ENCODE measurements at places on chromosomes 16 and 17.
A peak's percentile ranks its signal among the peaks of the same experiment; 100 is the strongest.

- H3K27ac ChIP-seq: peak overlapping the region; percentile 84
- no peak overlapping the region for H3K4me3 ChIP-seq
- DNase-seq: no peak
- H3K27me3 ChIP-seq: no peaks in the 10 kb centered on the region
- H3K36me3 ChIP-seq: peaks cover 19% of the 10 kb centered on the region
Measured at GRCh38 chr17:67467500-67468455, 90.7 kb downstream of the PITPNC1 start.

DNA sequence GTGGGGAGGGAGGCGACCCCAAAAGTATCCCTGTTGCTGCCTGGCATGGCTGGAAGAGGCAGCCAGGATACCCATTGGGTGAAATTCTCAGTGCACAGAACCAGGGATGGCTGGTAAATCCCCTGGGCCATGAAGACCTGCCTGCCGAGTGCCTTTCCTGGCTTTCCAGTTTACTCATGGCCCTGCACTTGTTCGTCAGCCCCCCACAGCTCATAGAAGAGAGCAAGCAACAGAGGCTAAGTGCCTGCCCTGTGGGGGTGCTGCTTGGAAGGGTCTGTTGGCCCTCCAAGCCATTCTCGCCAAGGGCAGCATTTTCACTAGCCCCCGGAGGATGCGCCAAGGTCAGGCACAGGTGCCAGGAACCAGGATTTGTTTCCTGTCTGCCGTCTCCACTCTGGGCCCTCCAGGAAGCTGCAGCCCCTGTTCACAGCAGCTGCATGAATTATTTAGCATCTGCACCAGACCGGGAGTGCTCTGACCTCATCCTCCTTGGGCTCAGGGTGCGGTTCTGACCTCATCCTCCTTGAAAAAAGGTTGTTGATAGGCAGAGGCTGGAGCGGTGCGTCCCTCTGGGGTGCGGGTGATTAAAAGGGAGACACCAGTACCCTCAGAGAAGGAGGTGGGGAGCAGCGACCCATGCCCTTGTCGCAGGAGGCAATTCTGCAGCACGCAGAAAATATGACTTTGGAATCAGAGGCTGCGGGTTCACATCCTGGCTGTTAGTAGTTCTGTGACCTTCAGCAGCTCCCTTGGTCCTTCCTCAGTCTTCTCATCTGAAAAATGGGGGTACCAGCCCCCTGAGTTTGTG lies 14.2 kb upstream of the CD300A start:
- peaks cover 18% of the 10 kb centered on the region for H3K4me1 ChIP-seq
- peak; percentile 35 for DNase-seq
- no peaks in the 10 kb centered on the region for H3K36me3 ChIP-seq
- peaks cover 24% of the 10 kb centered on the region for H3K27me3 ChIP-seq
- no peak overlapping the region for H3K4me3 ChIP-seq

- DNase-seq: no peak
- H3K27ac ChIP-seq: no peak overlapping the region
- no peak overlapping the region for H3K4me3 ChIP-seq
- peaks cover 20% of the 10 kb centered on the region for H3K36me3 ChIP-seq
Measured at GRCh38 chr17:601926-602303, 112.7 kb downstream of the VPS53 start.

DNA sequence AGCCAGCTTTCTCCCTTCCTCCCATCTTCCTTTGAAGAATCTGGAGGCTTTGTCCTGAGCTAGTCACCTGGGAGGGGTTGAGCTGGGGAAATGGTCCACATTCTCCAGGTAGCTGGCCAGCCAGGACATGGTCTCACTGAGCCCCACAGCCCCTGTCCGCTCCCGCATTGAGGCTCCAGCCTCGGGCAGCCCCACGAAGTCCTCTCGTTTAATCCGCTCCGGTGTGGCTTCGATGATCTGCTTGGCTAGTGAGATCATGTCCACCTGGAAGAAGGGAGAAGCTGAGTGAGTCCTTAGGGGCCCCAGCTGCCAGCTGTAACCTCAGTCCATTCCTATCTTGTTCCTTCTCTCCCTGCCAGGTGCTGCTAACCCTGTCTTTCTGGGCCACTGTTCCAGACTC lies 2.7 kb upstream of the SPAG7 start:
- peaks cover 41% of the 10 kb centered on the region for H3K36me3 ChIP-seq
- H3K27ac ChIP-seq: no peak overlapping the region
- DNase-seq: no peak
- H3K4me3 ChIP-seq: no peak overlapping the region

- peaks cover 73% of the 10 kb centered on the region for H3K4me1 ChIP-seq
- H3K36me3 ChIP-seq: peaks cover 16% of the 10 kb centered on the region
- DNase-seq: peak; percentile 89
- H3K27me3 ChIP-seq: no peaks in the 10 kb centered on the region
- peak within 1 kb of the TSS; percentile 79 for H3K4me3 ChIP-seq
Measured at GRCh38 chr16:88686439-88687253, at the start of gene SNAI3. Gene SNAI3 (minus strand): TSS chr16:88686507. CDS start chr16:88686406, 101 bp downstream.

GRCh38 chr17:77096570-77097214 lies 44.1 kb upstream of the SEC14L1 start:
- no peak for DNase-seq
- no peak overlapping the region for H3K4me3 ChIP-seq
- peak overlapping the region; percentile 11 for H3K27ac ChIP-seq
- H3K4me1 ChIP-seq: peaks cover 41% of the 10 kb centered on the region

GRCh38 chr16:89119166-89119621 lies 25.5 kb downstream of the ACSF3 start:
- peak overlapping the region; percentile 62 for H3K27ac ChIP-seq
- no peak overlapping the region for H3K4me3 ChIP-seq
- H3K27me3 ChIP-seq: no peaks in the 10 kb centered on the region
- peaks cover 69% of the 10 kb centered on the region for H3K36me3 ChIP-seq
- H3K4me1 ChIP-seq: peaks cover 65% of the 10 kb centered on the region
- DNase-seq: no peak

DNA sequence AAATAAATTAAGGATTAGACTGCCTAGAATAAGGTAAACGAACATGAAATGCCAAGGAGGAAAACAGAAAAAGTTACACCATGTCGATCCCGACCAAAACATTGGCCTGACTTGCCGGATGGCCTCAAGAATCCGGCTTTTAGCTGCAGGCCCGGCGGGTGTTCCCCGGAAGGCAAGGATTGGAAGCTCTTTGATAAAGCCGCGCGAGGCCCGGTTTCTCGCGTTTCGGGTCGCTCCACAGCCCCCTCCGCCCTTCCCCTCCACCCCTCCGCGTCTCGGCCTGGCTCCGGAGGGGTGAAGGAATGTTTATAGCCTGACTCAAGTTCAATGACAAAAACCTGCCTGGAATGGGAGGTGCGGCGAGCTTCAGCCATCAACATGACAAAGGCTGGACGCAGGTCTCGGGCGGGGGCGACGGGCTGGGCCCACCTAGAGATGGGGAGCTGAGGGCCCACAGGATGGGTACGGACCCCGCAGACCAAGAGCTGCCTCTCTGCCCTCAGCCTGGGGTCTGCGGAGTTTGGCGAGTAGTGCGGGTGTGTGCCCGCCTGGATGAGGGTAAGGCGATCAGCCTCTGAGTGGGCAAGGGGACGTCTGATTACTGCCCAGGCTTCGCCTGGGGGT lies 2.6 kb downstream of the PRAC1 start:
- H3K27me3 ChIP-seq: peaks cover 93% of the 10 kb centered on the region
- peak overlapping the region; percentile 34 for H3K4me3 ChIP-seq
- H3K27ac ChIP-seq: no peak overlapping the region
- no peak for DNase-seq
- no peaks in the 10 kb centered on the region for H3K36me3 ChIP-seq

DNA sequence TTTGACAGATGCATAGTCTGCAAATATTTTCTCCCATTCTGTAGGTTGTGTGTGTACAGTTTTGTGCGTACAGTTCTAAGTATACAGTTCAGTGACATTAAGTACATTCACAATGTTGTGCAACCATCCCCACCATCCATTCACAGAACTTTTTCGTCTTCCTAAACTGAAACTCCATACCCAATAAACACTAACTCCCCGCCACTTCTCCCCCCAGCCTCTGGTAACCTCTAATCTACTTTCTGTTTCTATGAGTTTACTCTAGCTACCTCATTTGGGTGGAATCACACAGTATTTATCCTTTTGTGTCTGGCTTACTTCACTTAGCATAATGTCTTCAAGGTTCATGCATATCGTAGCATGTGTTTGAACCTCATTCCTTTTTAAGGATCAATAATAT lies 14.3 kb downstream of the PIK3R5 start:
- peak overlapping the region; percentile 77 for H3K27ac ChIP-seq
- peaks cover 94% of the 10 kb centered on the region for H3K4me1 ChIP-seq
- peaks cover 77% of the 10 kb centered on the region for H3K36me3 ChIP-seq
- no peak for DNase-seq
- H3K4me3 ChIP-seq: no peak overlapping the region

DNA sequence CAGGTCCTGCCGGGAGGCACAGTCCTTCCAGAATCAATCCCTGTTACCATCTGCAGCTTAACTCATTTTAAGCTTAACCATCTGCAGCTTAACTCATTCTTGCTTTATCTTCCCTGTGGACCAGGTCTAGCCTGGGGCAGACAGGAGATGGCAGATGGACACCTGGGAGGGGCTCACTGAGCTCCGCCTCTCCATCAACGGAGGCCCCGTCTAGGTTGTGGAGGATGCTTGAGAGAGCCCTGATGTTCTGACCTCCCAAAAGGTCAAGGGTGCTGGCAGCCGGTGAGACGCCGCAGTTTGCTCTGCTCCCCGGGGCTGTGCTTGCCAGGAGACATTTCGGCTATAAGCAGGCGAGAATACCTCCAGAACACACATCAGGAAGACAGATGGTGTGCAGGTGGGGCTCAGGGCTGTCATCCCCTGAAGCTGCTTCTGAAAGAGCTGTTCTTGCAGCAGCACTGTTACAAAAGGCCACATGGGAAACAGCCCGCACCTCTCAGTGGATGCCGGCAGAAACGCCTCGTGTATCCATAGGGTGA lies 41.3 kb downstream of the BAIAP2 start:
- DNase-seq: no peak
- H3K4me3 ChIP-seq: no peak overlapping the region
- H3K36me3 ChIP-seq: no peaks in the 10 kb centered on the region
- H3K27me3 ChIP-seq: no peaks in the 10 kb centered on the region
- no peaks in the 10 kb centered on the region for H3K4me1 ChIP-seq

GRCh38 chr17:75472119-75472518 lies 15.7 kb downstream of the TMEM94 start:
- peaks cover 13% of the 10 kb centered on the region for H3K36me3 ChIP-seq
- peak overlapping the region; percentile 15 for H3K27ac ChIP-seq

DNA sequence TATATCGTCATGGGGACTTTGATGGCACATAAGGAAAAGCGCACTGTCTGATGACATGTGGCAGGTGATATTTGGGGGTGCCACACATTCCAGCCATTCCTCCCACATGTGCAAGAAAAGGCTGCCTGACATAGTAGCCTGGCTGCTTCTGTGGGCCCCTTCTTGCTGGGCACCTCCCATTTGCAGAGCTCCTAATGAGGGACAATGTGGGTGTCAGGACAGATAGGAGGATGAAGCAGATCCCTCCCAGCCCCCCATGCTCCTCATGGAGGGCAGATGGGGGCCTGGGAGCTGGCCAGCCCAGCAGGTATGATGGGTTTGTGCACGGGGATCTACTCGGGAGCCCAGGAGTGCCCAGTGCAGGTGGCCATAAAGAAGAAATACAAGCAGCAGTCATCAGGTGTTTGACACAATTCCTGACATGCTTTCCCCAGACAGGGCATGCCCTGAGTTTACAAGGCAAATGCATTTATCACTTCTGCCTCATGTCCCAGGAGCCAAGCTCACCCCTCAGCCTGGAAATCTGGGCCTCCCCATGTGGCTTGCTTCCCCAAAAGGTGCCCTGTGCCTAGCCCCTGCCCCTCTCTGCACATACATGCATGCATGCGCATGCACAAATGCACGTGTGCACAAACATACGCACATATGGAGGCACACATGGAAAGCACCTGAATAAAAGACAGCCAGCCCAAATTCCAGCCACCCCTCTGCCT lies 260.6 kb upstream of the RPL38 start:
- no peak for DNase-seq
- no peaks in the 10 kb centered on the region for H3K36me3 ChIP-seq
- H3K4me1 ChIP-seq: no peaks in the 10 kb centered on the region
- H3K27me3 ChIP-seq: peaks cover 1% of the 10 kb centered on the region
- no peak overlapping the region for H3K27ac ChIP-seq

GRCh38 chr17:57228911-57229310 lies 27.4 kb upstream of the MSI2 start:
- no peak for DNase-seq
- peaks cover 33% of the 10 kb centered on the region for H3K27me3 ChIP-seq
- no peaks in the 10 kb centered on the region for H3K36me3 ChIP-seq
- no peak overlapping the region for H3K27ac ChIP-seq

GRCh38 chr16:48194828-48195556 lies 39.2 kb upstream of the ABCC12 start:
- no peak for DNase-seq
- H3K27ac ChIP-seq: no peak overlapping the region
- no peaks in the 10 kb centered on the region for H3K36me3 ChIP-seq
- H3K4me3 ChIP-seq: no peak overlapping the region
- H3K27me3 ChIP-seq: peaks cover 1% of the 10 kb centered on the region
- H3K4me1 ChIP-seq: peaks cover 1% of the 10 kb centered on the region

GRCh38 chr16:13426269-13426668 lies 493.7 kb upstream of the ERCC4 start:
- no peaks in the 10 kb centered on the region for H3K4me1 ChIP-seq
- H3K4me3 ChIP-seq: no peak overlapping the region
- H3K27ac ChIP-seq: no peak overlapping the region
- DNase-seq: no peak

DNA sequence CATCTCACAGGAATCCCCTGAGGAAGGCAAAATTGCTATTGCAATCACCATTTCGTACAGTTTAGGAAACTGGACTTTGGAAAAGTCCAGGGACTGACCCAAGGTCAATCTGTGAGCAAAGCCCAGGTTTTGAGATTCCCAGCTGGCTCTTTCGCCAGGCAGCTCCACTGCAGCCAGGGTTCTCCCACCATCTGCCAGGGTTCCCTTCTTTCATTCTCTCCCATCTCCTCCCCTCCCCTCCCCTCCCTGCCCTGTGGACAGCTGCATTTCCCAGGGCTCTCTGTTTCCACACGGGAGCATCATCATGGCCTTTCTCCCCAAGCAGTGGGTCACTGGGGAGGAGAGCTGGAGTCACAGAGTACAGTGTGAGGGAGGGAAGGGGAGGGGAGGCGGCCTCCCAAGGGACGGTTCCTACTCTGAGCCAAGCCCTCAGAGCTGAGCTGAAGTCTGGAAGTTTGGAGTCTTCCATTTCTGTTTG lies 11.9 kb upstream of the GSDMA start:
- H3K36me3 ChIP-seq: no peaks in the 10 kb centered on the region
- DNase-seq: no peak
- H3K27me3 ChIP-seq: peaks cover 3% of the 10 kb centered on the region
- H3K4me3 ChIP-seq: no peak overlapping the region
- H3K4me1 ChIP-seq: peaks cover 37% of the 10 kb centered on the region

- no peak overlapping the region for H3K27ac ChIP-seq
- peaks cover 2% of the 10 kb centered on the region for H3K27me3 ChIP-seq
- no peak for DNase-seq
Measured at GRCh38 chr17:70307430-70308225, 138.3 kb downstream of the KCNJ2 start.

- DNase-seq: no peak
- H3K27me3 ChIP-seq: peaks cover 2% of the 10 kb centered on the region
- peaks cover 73% of the 10 kb centered on the region for H3K4me1 ChIP-seq
Measured at GRCh38 chr16:20906341-20907255, 6.0 kb downstream of the LYRM1 start.

- peaks cover 11% of the 10 kb centered on the region for H3K4me1 ChIP-seq
- no peak overlapping the region for H3K27ac ChIP-seq
- no peak overlapping the region for H3K4me3 ChIP-seq
- peaks cover 10% of the 10 kb centered on the region for H3K36me3 ChIP-seq
Measured at GRCh38 chr17:28112181-28112580, 69.7 kb downstream of the NLK start.

Measured in activated CD4-positive, alpha-beta T cell treated with anti-CD3 and anti-CD28 coated beads, Interleukin-2, amount 10 ng/mL, durations not matched to agents 7 days and 5 days (primary cell).